ENCODE measurements at places on chromosomes 1 and 21. TPM values are rescaled to one million over a fixed set of nuclear protein-coding genes. Genes with fewer than 3 reads are reported as not detected.

DNA sequence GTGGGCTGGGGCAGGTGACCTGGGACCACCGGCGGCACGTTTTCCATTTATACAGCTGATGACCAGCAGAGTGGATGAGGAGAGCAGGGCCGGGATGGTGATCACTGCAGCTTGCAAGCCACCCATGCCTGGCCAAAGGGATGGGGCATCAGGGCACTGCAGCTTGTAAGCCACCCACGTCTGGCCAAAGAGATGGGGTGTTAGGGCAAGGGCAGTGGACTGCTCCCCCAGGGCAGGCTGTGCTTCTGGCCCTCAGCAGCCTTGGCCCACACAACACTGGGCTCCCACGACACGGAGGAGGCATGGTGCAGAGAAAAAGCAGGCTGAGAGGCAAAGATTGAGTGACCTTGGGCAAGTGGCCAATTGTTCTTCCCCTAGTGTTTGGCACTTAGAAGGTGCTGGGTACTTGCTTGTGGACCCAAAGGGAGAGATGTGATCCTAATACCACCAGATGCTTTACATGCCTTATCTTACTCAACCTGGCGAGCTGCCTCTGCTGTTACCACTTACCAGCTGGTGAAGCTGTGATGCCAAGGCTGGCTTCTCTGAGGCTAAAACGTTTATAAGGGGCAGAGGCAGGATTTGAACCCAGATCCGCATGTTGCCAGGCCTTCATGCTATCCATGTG is 48.3 kb downstream of the TRIM62 start:
- H3K4me1 ChIP-seq, result no peaks in the 10 kb centered on the region
- DNase-seq, result no peak
- no peaks in the 10 kb centered on the region for H3K27me3 ChIP-seq

DNA sequence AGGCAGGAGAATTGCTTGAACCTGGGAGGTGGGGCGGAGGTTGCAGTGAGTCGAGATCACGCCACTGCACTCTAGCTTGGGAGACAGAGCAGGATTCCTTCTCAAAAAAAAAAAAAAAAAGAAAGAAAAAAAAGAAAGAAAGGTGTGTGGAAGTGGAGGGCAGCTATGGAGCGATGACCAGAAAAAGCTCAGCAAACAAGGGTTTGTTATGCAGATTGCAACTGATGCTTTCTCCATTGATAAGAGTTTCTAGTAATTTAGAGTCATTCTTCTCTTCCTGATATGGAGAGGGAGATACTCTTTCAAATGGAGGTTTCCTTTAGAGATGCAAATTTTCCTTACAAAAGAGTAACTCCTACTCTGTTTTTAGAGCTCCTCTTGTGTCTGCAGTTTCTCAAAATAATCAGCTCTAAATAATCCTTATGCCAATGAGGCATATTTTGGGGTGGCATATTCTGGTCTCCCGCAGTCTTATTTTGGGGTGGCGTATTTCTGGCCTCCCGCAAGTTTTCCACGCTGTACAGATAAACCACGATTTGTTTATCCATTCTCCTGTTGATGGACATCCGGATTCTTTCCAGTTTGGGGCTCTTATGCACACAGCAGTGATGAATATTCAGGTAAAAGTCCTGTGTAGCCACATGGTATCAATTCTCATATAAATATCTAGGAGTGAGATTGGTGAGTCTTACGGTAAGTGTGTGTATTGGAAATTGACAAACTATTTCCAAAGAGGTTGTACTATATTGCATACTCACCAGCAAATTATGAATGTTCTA is 30.7 kb upstream of the RCC2 start:
- peak overlapping the region; percentile 2 for H3K4me3 ChIP-seq
- H3K36me3 ChIP-seq, result no peaks in the 10 kb centered on the region
- no peak for DNase-seq
- no peak overlapping the region for H3K27ac ChIP-seq
- H3K27me3 ChIP-seq, result no peaks in the 10 kb centered on the region

DNA sequence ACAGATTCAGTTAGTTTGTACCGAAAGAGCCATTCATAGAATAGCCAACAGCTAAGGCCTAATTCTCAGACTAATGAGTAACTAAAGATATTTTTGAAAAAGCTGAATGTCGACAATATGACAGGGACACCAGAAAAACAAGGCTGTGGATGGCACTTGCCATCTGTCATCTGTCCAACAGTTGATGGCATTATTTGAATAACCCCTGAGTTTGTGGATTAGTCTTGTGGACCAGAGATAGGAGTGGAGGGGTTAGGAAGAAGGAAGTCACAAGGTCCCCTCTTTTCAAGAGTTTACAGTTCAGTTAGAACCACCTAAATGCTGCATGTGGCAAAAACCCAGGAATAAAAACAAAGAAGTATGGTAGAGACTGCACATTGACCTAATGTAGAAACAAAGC is 356.5 kb upstream of the DUSP10 start:
- peaks cover 7% of the 10 kb centered on the region for H3K4me1 ChIP-seq
- DNase-seq, result no peak
- no peaks in the 10 kb centered on the region for H3K27me3 ChIP-seq
- no peaks in the 10 kb centered on the region for H3K36me3 ChIP-seq

- peaks cover 6% of the 10 kb centered on the region for H3K4me1 ChIP-seq
- no peak for DNase-seq
- no peaks in the 10 kb centered on the region for H3K27me3 ChIP-seq
- no peak overlapping the region for H3K4me3 ChIP-seq
- H3K36me3 ChIP-seq, result no peaks in the 10 kb centered on the region
Measured at GRCh38 chr21:41585199-41585994, 77.4 kb upstream of the TMPRSS2 start.

- H3K27ac ChIP-seq, result no peak overlapping the region
- no peak for DNase-seq
Measured at GRCh38 chr21:42202321-42202720, 16.6 kb upstream of the ABCG1 start.

DNA sequence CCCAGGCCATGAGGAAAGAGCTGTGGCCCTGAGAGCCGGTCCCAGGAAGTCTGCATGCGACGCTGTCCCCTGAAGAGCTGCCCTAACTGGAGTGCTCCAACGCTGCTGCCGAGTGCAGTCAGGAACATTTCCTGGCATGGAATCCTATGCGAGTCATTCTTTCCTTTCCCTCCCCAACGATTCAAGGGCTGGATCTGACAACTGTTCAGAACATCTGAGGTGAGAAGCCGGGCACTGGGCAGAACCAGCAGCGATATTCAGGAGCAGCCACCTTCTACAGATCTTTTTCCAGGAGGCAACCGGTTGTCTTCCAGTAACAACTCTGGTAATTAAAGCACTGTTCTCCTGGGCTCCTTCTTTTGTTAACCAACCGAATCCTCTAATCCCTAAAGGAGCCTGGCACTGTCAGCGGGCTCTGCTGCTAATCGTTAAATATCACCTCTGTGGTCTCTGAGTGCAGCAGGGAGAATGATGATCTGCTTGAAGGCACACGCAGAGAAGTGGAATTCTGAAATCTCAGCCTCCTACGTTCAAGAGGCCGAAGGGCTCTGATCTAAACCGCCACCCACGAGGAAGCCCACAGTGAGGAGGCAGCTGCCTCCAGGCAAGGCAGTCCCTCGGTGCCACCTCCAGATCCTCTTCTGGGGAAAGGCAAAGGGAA is 55.8 kb downstream of the SLC45A1 start:
- H3K27ac ChIP-seq, result peak overlapping the region; percentile 91
- H3K4me3 ChIP-seq, result peak overlapping the region; percentile 11
- peaks cover 66% of the 10 kb centered on the region for H3K4me1 ChIP-seq
- no peaks in the 10 kb centered on the region for H3K27me3 ChIP-seq

DNA sequence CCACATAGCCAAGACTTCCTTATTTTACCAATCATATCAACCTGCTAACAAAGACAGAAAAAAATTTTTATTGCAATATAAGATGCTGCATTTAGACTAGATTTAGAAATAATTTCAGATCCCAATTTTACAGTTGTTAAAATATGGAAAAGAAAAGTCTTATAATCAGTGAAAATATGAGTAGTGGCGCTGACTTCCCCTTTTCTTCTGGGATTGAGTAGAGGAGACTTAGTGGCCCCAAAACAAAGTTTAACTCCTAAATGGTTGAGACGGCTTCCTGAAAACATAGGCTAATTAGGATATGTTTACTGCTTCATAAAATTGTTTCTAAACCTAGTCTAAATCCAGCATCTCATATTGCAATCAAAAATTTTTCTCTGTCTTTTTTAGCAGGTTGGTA is 68.4 kb downstream of the RAB3GAP2 start:
- H3K4me3 ChIP-seq, result no peak overlapping the region
- H3K27ac ChIP-seq, result no peak overlapping the region
- H3K4me1 ChIP-seq, result no peaks in the 10 kb centered on the region
- H3K36me3 ChIP-seq, result no peaks in the 10 kb centered on the region

GRCh38 chr1:1373815-1374588 is 1.0 kb downstream of the AURKAIP1 start:
- no peak for DNase-seq
- no peak overlapping the region for H3K27ac ChIP-seq
- H3K4me3 ChIP-seq, result peak overlapping the region; percentile 92
- H3K27me3 ChIP-seq, result no peaks in the 10 kb centered on the region
- H3K36me3 ChIP-seq, result no peaks in the 10 kb centered on the region

The EXTL1 gene
- total RNA-seq, result 2.1 TPM

Measured in neural progenitor cell (in vitro differentiated cells).